ENCODE measurements at places on chromosomes 3 and 15. TPM values are rescaled to one million over a fixed set of nuclear protein-coding genes. Genes with fewer than 3 reads are reported as not detected.
A peak's percentile ranks its signal among the peaks of the same experiment; 100 is the strongest.

Gene MUC13
- 0.46 TPM for total RNA-seq

Gene SAXO2
- total RNA-seq, result 0.39 TPM

Gene PATL2
- total RNA-seq, result 0.42 TPM

Gene AGBL1
- not detected for total RNA-seq

Gene ZNF385D
- total RNA-seq, result 11.2 TPM

Gene CCDC54
- not detected for total RNA-seq

Gene PRR20G
- not detected for total RNA-seq

Gene SLC2A2
- not detected for total RNA-seq

Gene GP5
- 0.17 TPM for total RNA-seq

Gene GOLGA8R
- total RNA-seq, result 2.9 TPM

Gene NR2E3
- not detected for total RNA-seq

Gene GOLGA8N
- total RNA-seq, result 5.0 TPM

Gene CHRD
- total RNA-seq, result 17.6 TPM

- DNase-seq, result no peak
- H3K4me3 ChIP-seq, result no peak overlapping the region
- no peaks in the 10 kb centered on the region for H3K4me1 ChIP-seq
- H3K36me3 ChIP-seq, result peaks cover 67% of the 10 kb centered on the region
Observed at GRCh38 chr3:136106101-136106500, 90.0 kb downstream of the MSL2 start.

- no peaks in the 10 kb centered on the region for H3K36me3 ChIP-seq
- H3K27me3 ChIP-seq, result no peaks in the 10 kb centered on the region
- no peak for DNase-seq
- H3K4me1 ChIP-seq, result no peaks in the 10 kb centered on the region
- H3K27ac ChIP-seq, result no peak overlapping the region
Observed at GRCh38 chr3:65004795-65005295, 317.0 kb upstream of the ADAMTS9 start.

- peaks cover 14% of the 10 kb centered on the region for H3K4me1 ChIP-seq
- H3K36me3 ChIP-seq, result no peaks in the 10 kb centered on the region
- no peak for DNase-seq
- peak overlapping the region; percentile 58 for H3K27ac ChIP-seq
- H3K27me3 ChIP-seq, result no peaks in the 10 kb centered on the region
Observed at GRCh38 chr15:99085413-99086326, 19.2 kb upstream of the SYNM start.

- peaks cover 13% of the 10 kb centered on the region for H3K4me1 ChIP-seq
- H3K27me3 ChIP-seq, result no peaks in the 10 kb centered on the region
Observed at GRCh38 chr15:68354268-68354667, 76.7 kb downstream of the FEM1B start.

GRCh38 chr15:31345606-31346366 lies 19.2 kb downstream of the KLF13 start:
- peaks cover 100% of the 10 kb centered on the region for H3K4me1 ChIP-seq
- peak overlapping the region; percentile 30 for H3K4me3 ChIP-seq
- no peak for DNase-seq

DNA sequence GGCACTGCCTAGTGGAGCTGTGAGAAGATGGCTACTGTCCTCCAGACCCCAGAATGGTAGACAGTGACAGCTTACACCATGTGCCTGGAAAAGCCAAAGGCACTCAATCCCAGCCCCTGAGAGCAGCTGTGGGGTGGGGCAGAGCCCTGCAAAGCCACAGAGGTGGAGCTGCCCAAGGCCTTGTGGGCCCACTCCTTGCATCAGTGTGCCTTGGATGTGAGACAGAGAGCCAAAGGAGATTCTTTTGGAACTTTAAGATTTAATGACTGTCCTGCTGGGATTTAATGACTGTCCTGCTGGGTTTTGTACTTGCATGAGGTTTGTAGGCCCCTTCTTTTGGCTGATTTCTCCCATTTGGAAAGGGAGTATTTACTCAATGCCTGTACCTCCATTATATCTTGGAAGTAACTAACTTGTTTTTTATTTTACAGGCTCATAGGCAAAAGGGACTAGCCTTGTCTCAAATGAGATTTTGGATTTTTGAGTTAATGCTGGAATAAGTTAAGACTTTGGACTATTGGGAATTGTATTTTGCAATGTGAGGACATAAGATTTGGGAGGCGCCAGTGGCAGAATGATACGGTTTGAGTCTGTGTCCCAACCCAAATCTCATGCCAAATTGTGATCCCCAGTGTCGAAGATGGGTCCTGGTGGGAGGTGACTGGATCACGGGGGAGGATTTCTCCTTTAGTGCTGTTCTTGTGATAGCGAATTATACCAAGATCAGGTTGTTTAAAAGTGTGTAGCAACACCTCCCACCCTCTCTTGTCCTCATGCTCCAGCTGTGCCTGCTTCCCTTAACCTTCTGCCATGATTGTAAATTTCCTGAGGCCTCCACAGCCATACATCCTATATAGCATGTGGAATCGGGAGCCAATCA lies 80.4 kb downstream of the MYO5A start:
- H3K4me1 ChIP-seq, result peaks cover 36% of the 10 kb centered on the region
- H3K27ac ChIP-seq, result no peak overlapping the region
- H3K4me3 ChIP-seq, result no peak overlapping the region
- DNase-seq, result no peak

- H3K4me3 ChIP-seq, result no peak overlapping the region
- H3K36me3 ChIP-seq, result no peaks in the 10 kb centered on the region
- no peak for DNase-seq
- no peaks in the 10 kb centered on the region for H3K4me1 ChIP-seq
- H3K27ac ChIP-seq, result no peak overlapping the region
- no peaks in the 10 kb centered on the region for H3K27me3 ChIP-seq
Observed at GRCh38 chr15:61116825-61117224, 112.3 kb downstream of the RORA start.

GRCh38 chr3:122322095-122323075 lies 2.7 kb upstream of the CSTA start:
- DNase-seq, result no peak
- no peaks in the 10 kb centered on the region for H3K36me3 ChIP-seq
- no peaks in the 10 kb centered on the region for H3K27me3 ChIP-seq

DNA sequence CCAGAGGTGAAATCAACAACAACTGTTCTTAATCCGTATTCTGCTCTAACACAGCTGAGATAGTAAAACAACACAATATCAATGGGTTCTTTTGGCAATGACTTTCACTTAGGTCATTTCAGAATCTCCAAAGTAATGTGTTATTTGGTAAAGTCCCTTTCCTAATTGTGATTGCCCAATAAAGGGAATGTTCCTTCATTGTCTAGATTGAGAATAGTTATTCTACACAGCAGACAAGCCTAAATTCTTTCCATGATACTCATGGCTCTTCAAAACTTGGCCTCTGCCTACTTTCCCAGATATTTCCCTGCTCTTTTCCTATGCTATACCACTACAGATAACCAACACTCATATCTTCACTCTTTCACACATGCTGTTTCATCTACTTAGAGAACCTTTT lies 219.8 kb downstream of the FMN1 start:
- H3K27me3 ChIP-seq, result no peaks in the 10 kb centered on the region
- DNase-seq, result no peak
- no peaks in the 10 kb centered on the region for H3K36me3 ChIP-seq
- peaks cover 27% of the 10 kb centered on the region for H3K4me1 ChIP-seq

DNA sequence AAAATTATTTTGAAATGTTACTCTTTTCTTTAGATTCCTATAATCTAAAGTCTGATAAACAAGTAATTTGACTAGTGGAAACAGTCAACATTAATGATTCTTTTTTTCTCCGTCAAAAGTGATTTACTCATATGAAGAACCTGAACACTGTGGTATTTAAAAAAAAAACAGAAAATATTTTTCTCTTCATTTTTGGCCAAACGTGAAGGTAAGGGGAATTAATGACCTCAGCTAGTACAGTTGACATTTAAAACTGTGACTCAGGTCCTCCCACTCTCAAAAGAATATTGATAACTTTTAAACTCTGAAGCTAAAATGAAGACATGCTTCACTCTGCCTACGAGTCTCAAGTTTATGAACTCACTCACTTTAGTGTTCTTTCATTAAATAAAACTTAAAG lies 34.5 kb downstream of the TIGIT start:
- H3K4me3 ChIP-seq, result no peak overlapping the region
- H3K27ac ChIP-seq, result no peak overlapping the region
- no peak for DNase-seq
- peaks cover 8% of the 10 kb centered on the region for H3K36me3 ChIP-seq

DNA sequence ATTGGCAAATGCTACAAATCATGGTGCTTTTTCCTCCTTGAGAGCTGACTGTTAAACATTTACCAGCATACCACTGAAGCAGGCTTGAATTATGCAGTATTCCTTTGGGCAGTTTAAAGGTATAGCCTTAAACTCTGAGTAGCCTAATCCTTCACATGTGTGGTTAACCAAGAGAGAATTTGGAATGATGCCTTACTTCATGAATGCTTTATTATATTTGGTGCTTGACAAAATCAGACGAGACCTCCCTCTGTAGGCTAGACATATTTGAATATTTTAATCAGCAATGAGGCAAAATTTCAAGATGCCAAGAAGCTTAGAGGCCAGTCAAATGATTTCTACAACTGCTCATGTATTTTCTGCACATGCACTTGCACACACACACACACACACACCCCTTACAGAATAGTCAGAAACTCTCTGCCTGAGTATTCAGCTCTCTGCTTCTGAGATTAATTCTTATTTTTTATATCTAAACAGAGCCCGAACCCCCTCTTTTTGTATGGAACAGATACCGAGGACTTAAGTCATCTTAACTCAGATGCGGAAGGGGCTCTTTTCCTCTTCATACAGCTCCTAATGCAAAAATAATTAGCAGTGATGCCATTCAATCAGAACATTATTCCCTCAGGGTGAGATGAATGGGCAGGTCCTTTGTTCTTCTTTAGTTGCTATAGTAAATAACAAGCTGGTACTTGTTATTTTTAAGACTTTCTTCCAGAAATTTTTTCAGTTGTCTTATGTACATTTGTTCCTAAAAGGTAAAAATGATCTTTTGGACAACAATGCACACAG lies 195.5 kb upstream of the TMC3 start:
- H3K4me1 ChIP-seq, result no peaks in the 10 kb centered on the region
- H3K36me3 ChIP-seq, result no peaks in the 10 kb centered on the region
- no peak overlapping the region for H3K27ac ChIP-seq
- H3K27me3 ChIP-seq, result no peaks in the 10 kb centered on the region
- H3K4me3 ChIP-seq, result no peak overlapping the region

GRCh38 chr15:40549894-40550293 lies 14.9 kb downstream of the CCDC32 start:
- DNase-seq, result no peak
- H3K27ac ChIP-seq, result no peak overlapping the region
- H3K36me3 ChIP-seq, result no peaks in the 10 kb centered on the region
- H3K4me1 ChIP-seq, result peaks cover 24% of the 10 kb centered on the region

DNA sequence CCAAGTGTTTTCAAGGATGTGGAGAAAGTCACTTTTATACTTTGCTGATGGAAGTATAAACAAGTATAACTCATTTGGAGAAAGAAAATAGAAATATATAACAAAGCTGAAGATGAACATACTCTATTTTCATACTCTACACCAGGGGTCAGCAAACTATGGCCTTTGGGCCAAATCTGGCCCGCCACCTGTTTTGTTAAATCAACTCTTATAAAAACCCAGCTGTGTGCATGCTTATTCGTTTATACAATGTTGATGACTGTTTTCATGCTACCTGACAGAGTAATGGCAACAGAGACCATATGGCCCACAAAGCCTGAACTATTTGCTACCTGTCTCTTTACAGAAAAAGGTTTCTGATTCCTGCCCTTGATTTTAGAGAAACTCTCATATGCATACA lies 124.0 kb downstream of the NR1D2 start:
- no peaks in the 10 kb centered on the region for H3K27me3 ChIP-seq
- H3K27ac ChIP-seq, result no peak overlapping the region
- no peak for DNase-seq
- no peaks in the 10 kb centered on the region for H3K4me1 ChIP-seq
- no peaks in the 10 kb centered on the region for H3K36me3 ChIP-seq

GRCh38 chr3:194906970-194907629 lies 221.4 kb downstream of the FAM43A start:
- DNase-seq, result peak; percentile 53
- H3K4me3 ChIP-seq, result no peak overlapping the region
- H3K27me3 ChIP-seq, result no peaks in the 10 kb centered on the region
- H3K36me3 ChIP-seq, result no peaks in the 10 kb centered on the region
- no peak overlapping the region for H3K27ac ChIP-seq

DNA sequence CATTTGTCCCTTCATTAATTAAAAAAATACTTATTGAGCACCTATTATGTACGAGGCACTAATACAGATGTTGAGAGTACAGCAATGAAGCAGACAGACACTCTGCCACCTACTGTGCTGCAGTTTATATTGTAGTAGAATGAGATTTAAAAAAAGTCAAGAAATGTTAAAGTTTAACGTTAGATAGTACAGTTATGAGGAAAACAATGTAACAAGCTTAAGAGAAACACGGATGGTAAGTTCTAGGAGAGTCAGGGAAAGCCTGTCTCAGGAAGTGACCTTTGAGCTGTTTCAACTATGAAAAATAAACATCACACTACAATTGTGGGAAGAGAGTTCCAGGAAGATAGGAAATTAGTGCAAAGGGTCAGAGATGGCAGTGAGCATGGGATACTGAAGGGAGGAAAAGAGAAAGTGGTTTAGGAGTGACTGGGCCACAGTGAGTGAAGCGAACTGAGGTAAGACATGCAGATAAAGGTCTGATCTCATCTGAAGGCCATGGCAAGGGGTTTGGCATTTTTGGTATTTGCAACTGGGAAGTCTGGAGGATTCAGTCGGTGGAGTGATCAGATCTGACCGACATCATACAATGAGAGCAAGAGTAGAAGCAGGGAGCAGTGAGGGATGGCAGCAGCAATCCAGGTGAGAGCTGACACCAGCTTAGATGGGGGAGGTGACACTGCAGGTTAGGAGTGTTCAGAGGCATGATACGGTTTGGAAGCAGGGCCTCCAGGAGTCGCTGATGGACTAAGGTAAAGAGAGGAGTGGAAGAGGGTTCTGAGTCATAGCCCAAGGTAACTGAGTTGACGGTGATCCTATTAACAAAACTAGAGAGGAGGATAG lies 28.5 kb downstream of the PLSCR4 start:
- no peak overlapping the region for H3K4me3 ChIP-seq
- no peak for DNase-seq
- H3K27me3 ChIP-seq, result no peaks in the 10 kb centered on the region
- peaks cover 41% of the 10 kb centered on the region for H3K4me1 ChIP-seq
- peak overlapping the region; percentile 34 for H3K27ac ChIP-seq

DNA sequence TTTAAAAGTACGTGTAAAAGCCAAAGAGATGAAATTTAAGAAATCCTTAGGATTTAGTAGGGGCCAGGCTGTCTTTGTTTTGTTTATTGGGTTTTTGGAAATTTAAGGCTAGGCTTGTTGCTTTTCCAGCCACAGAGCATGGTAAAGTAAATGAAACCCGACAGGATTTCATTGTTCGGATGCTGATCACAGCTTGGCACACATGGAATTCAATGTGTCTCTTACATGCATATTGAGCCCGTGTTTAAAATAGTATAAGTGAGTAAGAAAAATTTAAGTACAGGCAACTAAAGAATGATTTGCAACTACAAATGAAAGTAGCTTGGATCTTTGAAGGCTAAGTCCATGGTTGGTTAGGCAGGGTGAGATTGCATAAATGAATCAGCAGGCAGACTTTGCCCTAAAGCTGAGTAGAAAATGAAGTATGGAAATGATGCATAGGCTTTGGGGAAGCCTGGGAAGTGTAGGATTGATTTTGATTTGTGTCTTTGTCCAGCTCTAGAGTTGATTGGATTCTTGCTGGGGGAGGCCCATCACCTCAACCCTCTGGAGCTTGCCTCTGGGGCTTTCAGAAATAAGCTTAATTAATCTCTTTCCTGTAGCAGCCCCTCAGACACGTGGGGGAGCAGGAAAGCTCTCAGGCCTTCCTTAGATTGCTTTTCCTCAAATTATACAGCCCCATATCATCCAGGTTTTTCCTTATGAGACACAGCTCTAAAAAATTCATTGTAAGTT lies 68.2 kb upstream of the ADAMTSL3 start:
- H3K4me1 ChIP-seq, result no peaks in the 10 kb centered on the region
- no peak for DNase-seq
- no peak overlapping the region for H3K27ac ChIP-seq

GRCh38 chr3:118766306-118766669 lies 268.4 kb downstream of the IGSF11 start:
- no peaks in the 10 kb centered on the region for H3K4me1 ChIP-seq
- DNase-seq, result no peak

Measured in esophagus muscularis mucosa (tissue), 4 donors.